ENCODE measurements at places on chromosomes 1 and 21.

GRCh38 chr1:86271046-86271445, 114.5 kb upstream of the COL24A1 start:
- DNase-seq, result no peak

DNA sequence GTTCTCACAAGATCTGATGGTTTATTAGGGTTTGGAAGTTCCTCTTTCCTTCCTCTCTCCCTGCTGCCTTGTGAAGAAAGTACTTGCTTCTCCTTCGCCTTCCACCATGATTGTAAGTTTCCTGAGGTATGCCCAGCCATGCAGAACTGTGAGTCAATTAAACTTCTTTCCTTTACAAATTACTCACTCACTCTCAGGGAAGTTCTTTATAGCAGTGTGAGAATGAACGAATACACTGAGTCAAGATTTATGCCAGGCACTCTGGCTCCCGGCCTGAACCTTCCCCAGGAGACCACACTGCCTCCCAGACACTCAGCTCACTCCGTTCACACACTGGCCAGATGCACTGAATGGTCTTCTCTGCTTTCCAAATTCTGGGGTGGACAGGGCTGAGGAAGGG, 308.3 kb upstream of the AJAP1 start:
- no peak for DNase-seq

- no peak for DNase-seq
Observed at GRCh38 chr1:173411835-173412742, 65.0 kb upstream of the PRDX6 start.

DNA sequence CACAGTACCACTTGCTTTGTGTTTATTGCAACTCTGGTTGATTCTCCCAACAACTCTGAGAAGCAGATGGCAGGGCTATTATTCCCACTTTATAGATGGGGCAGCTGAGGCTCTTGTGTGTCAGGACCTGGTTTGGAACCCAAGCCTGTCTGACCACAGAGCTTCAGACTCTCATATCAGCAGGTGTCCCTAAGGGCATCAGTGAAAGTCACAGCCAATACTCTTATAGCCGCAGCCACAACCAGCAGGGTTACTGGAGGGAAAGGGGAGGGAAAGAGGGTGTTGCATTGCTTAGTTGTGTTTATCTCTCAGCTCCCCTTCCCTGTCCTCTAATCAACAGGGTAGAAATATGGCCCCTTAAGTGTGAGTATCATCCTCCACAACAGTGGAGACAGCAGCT, 304.0 kb downstream of the RRAGC start:
- no peak for DNase-seq

GRCh38 chr1:27598902-27599528, 4.9 kb downstream of the AHDC1 start:
- DNase-seq, result no peak

GRCh38 chr1:238738892-238739291, 647.5 kb upstream of the CHRM3 start:
- no peak for DNase-seq
